ENCODE measurements at places on chromosomes 2 and 18.

DNA sequence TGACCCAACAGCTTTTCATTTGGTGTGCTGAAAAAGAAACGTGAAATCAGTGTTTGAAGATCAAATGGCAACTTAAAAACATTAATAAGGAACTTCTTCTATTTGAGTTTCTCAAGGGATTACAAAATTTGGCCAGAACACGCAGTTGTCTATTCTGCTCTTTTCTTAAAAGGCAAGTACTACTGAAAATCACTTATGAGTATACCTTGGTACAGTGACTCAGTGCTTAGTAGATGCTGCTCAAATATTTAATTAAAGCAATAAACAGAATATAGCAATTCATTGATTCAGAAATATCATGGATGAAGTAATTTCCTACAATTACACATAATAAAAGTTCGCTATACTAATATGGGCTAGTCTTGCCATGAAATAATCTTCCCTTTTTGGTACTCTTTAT is 38.2 kb upstream of the MCM6 start:
- no peak for DNase-seq

DNA sequence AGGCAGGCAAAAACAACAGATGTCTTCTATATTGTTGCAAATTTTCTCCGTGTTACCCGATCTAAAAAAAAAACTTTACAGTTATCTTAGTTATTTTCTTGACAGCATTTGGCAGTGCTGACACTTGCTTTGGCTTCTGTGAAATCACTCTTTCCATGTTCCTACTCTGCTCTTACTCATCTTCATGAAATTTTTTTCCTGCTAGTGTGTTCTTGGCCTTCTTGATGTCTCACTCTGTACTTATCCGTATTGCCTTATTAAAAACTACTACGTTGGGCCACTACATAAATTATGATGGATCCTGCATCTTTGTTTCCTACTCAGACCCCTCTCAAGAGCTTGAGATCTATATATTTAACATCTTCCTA is 134.4 kb downstream of the IKZF2 start:
- DNase-seq, result no peak

- DNase-seq, result no peak
Measured at GRCh38 chr2:227696990-227697679, 20.7 kb downstream of the SLC19A3 start.

DNA sequence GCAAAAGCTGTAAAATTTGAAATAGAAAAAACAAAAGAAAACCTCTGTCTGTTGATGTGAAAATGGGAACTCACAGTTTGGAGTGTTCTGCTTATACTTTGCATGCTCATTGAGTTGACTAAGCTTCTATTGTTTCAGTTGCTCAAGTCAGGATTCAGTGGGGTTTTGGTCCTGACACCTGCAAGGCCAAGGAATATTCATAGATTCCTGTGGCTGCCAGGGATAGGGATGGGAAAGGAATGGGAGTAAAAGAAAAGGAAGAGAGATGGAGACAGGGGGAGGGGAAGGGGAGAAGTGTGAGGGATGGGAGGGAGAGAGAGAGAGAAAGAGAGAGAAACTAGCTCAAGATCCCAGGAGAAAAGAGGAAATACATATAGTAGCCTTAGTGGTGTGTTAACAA is 1.3 kb downstream of the CPS1 start:
- DNase-seq, result no peak

- no peak for DNase-seq
Measured at GRCh38 chr2:105919826-105920225, 175.1 kb downstream of the NCK2 start.

DNA sequence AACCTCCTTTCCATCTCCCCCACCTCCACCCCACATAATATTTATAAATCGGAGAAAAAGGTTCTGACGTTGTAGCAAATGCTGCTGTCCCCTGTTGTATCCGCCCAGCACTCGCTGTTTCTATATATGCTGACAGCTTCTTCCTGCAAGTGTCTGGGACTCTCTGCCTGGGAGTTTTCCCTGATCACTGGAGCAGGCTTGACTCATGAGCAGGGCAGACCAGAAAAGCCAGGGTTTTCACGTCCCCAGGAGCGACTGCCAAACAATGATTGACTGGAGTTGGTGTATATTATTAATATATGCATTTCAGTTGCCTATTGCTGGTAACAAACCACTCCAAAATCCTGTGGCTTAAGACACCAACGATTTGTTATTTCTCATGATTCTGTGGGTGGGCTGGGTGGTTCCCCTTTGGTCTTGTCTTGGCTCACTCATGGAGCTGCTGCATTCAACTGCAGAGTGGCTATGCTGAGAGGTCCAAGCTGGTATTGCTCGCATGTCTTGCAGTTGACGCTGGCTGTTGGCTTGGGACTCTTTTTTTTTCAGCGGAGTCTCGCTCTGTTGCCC is 21.2 kb upstream of the ASXL2 start:
- no peak for DNase-seq

GRCh38 chr2:43348908-43349661 is 122.7 kb upstream of the ZFP36L2 start:
- DNase-seq, result no peak

DNA sequence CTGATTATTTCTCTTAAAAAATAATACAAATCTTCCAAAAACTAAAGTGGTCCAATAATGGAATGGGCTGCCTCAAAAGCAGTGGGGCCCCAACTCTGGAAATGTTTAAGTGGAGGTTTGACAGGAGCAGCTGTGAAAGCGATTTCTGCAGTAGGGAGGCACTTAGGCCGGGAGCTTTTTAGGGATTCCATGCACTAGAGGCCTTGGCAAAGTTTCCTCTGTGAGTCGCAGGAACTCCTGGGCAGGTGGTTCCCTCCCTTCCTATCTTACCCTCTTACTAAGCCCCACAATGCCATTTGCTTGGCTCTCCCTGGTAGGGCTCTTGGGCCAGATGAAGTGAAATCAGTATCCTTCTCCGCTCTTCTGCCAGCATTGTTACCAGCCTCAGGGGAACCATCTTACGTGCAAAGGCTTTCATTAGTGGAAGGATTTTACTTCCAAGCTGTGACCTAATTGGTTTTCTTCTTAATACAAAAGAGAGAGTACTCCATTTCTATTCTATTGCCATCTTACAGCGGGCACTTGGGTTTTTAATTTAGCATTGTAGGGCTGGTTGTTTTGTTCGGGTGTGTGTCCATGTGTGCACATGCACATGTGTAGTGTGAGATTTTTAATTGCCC is 34.3 kb upstream of the C18orf32 start:
- DNase-seq, result no peak

DNA sequence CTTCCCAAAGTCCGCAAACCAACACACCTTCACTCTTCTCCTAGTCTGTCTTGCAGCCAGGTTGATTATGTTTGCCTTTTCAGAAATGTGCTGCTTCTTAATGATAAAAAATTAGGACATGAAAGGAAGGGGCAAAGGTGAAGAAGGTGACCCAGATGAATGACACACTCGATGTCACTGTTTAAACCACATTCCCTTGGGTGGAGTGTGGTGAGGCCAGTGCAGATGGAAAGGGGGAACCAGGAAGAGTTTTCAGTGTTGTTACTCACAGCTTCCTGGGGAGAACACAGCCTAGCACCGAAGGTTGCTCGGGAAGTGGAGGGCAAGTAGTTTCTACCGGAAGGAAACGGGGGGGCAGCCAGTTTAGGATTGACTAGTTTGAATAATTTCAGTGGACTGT is 57.2 kb upstream of the BOD1L2 start:
- no peak for DNase-seq

DNA sequence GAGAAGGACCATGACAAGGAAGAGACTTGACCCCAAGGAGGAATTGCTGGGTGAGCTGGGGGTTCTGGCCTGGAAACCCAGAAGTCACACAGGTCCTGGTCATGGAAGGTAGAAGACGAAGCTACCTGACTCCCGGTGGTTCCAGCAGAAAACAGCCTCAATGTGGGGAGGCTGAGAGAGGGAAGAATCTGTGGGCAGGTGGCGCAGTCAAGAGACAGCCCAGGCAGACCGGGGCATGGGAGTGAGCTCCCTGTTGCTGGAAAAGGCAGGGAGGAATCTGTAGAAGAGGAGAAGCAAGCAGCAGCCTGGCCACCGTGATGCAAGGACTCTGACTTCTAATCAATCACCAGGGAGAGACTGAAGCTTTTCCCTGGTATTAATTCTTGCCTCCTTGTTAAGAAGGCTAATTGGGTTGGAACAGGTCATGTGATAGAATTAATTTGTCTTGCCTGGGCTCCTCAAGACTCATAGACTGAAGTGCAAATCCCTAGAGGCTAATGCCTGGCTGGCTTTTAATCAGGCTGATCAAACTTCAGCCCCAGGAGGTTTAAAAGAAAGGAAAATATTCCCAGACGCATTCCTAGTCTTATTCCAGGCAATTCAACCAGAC is 30.1 kb downstream of the CNGA3 start:
- no peak for DNase-seq

DNA sequence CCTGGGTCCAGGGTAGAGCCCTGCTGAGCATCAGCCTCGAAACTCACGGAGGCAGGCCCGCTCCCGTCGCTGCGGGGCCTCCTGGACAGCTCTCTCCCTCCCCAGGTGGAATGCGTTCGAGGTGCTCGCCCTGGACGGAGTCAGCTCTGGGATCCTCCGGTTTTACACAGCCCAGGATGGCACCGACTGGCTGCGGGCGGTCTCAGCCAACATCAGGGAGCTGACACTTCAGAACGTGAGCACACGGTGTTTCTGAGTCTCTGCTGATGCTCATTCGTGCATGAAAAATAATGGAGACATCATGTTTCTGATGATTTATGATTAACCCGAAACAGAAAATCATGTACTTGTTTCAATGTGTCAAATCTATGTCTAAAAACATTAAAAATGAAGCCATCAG is 175.5 kb upstream of the TPO start:
- no peak for DNase-seq

DNA sequence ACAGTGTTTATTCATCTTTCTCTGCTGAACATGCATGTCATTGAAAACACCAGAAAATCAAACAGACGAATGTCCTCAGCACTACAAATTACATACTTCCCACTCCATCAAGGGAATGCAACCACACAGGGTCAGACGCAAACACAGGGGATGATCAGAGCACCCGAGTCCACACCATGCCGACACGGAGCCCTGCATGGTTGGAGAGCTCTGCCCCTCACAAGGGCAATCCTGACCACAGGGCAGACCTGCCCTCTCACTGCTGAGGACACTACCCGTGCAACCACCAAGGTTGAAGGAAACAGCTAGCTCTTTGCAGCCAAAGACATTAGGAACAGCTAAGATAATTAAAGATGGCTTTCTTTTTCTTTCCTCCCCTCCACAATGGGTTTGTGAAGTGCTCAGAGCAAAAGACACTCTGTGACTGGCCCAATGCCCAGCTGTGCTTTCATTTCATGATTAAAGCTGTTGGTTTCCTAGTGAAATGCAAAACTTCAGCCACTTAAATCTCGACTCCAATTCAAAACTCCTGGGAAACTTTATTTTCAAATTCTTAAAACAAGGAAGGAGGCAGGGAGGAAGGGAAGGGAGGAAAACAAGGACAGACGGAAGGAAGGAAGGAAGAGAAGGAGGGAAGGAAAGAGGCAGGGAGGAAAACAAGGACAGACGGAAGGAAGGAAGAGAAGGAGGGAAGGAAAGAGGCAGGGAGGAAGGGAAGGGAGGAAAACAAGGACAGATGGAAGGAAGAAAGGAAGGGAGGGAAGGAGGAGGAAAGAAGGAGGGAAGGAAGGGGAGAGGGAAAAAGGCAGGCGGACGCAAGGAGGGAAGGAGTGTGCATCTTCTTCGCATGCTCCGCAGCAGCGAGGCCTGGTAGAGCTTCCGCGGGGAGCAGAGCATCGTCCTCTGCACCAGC is 65.8 kb downstream of the NDUFA10 start:
- DNase-seq, result peak; percentile 61

- peak; percentile 85 for DNase-seq
Measured at GRCh38 chr2:130372055-130372832, 16.4 kb downstream of the PTPN18 start.

DNA sequence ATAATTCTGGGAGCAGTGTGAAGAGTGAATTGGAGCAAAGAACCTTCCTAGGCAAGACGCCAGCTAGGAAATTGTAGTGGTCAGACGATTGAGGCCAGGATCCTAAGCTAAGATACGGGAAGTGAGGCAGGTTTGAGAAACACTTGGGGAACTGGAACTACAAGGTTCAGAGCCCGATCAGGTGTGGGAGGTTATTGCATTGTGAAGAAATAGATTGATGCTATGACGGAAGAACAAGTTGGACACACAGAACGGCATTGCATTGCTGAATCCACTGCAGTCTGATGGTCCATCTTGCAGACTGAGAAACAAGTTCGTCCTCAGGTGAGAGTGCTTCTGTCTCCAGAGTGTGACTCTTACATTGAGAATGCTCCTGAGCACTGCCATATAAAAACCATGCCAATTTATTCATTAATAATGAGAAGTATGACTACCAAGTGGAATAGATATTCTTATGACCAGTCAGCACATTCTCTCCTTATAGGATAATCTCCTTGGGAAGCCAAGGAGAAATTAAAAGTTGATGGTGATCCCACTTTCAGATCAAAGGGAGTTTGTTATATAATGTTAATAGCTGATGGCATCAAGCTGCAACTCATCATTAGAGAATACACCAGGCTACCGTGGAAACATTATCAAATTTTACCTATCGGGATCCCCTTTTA is 30.9 kb downstream of the ANTXR1 start:
- no peak for DNase-seq

GRCh38 chr2:33370636-33371265 is 105.7 kb upstream of the RASGRP3 start:
- no peak for DNase-seq

DNA sequence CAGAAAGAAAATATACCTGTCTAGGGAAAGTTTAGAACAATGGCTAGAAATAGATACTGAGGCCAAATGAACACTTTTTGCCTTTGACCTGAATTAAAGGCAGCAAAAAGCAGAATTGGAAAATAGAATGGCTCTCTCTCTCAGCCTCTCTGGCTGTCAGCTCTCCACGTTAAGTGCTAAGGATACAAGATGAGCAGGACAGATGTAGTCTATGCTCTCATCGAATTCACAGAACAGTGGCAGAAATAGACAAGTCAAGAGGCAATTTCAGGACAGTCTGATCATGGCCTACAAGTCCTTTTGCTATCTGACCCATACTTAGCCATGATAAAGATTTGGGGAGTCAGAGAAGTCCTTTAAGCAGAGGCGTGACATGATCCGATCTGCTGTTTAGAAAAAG is 120.2 kb upstream of the CREB1 start:
- no peak for DNase-seq
